ENCODE measurements at places on chromosomes 6 and 20.

- DNase-seq: no peak
Measured at GRCh38 chr6:163460307-163460782, 45.8 kb downstream of the QKI start.

- DNase-seq: no peak
Measured at GRCh38 chr6:128240024-128240428, 280.4 kb downstream of the PTPRK start.

- DNase-seq: no peak
Measured at GRCh38 chr6:85594197-85594930, 706 bp upstream of the SNX14 start.

DNA sequence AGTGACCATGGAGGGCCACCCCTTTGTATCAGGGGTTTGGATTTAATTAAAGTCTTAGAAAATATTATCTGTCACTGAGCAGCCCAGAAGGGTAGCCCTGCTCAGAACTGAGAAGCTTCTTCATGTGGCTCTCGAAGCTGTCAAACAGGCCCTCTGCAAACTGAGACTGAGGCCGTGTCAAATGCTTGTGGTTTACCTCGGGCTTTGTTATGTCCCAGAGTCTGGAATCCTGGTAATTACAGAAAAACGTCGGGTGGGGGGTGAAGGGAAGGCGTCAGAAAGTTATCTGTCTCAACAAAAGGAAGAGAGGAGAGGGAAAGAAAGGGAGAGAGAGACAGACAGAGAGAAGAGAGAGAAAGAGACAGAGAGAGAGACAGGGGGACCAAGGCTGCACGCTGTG, 200.8 kb downstream of the BMP7 start:
- no peak for DNase-seq

DNA sequence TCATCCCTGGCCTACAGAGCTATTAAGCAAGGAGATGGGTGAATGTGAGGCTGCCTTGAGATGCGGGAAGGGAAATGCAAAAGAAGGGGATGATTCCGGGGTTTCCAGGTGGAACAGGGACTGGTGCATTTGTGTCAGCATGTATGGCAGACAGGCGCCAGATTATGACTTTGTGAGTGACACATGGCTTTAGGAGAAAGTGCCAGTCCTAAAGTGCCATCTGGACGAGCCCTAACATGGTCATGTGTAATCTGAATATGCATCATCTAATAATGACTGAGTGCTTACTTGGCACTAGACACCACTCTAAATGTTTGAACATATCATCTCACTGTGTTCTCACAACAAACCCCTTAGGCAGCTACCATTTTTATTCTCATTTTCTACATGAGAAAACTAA, 195.0 kb upstream of the TSHZ2 start:
- DNase-seq: no peak

DNA sequence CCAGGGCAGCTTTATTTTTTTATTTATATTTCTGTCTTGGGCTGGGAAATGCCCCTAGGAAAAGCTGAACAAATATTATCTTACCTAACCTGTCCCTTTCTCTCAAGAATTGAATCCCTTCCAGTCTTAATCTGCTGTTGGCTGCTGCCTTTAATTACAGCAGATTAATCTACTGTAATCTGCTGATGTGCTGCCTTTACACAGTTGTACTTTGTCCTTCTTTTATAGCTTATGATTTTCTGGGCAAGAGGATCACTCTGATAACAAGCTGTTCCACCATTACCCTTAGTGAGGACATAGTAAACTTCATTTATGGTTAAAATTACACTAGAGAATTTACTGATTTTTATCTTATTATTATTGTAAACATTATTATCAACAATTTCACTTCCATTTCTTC, 234.5 kb upstream of the MAN1A1 start:
- DNase-seq: no peak

- DNase-seq: no peak
Measured at GRCh38 chr20:17971300-17972013, 2.6 kb downstream of the MGME1 start.

- no peak for DNase-seq
Measured at GRCh38 chr6:14109411-14109826, 8.2 kb upstream of the CD83 start.

DNA sequence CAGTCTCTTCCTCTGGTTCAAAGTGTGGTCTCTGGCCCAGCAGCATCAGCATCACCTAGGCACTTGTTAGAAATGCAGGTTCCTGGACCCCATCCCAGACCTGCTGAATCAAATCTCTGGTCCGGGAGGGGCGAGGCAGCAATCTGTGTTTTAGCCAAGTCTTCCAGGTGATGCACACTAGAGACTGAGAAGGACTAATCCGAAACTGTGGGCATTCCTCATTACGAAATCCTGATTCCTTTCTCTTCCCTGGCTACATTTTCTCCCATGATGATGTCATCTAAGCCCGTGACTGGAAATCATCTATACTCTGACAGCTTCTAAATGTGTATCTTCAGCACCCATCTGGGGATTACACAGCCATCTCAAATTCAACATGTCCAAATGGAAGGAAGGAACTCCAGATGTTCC, 39.7 kb upstream of the PRND start:
- DNase-seq: no peak

GRCh38 chr6:30568245-30568644, 3.0 kb upstream of the ABCF1 start:
- DNase-seq: no peak

DNA sequence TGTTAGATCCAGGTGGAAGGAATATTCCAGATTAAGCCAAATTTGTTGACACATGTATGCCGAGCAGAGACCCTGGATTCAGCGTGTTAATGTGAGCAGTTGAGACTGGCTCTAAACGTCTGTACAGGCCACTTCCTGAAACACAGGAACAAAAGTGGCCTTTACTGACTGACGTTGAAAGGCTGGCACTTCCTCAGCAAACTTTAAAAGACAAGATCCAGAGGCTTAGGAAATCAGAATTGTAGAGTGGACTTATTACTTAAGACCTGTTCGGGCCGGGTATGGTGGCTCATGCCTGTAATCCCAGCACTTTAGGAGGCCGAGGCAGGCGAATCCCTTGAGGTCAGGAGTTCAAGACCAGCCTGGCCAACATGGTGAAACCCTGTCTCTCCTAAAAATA, 125.7 kb upstream of the ARID1B start:
- no peak for DNase-seq

DNA sequence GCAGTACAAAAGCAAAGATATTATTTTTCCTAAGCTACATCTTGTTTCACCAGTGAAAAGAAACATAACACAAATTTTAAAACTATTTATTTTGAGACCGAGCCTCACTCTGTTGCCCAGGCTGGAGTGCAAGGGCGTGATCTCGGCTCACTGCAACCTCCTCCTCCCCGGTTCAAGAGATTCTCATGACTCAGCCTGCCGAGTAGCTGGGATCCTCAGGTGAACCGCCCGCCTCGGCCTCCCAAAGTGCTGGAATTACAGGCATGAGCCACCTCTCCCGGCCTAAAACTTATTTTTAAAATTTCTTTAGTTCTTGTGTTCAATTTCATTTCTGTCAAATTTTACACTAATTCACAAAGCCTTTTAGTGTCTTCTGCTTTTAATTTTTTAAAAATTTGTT, 5.9 kb downstream of the SRSF12 start:
- DNase-seq: no peak

- no peak for DNase-seq
Measured at GRCh38 chr20:44700306-44700705, 14.9 kb upstream of the CCN5 start.

DNA sequence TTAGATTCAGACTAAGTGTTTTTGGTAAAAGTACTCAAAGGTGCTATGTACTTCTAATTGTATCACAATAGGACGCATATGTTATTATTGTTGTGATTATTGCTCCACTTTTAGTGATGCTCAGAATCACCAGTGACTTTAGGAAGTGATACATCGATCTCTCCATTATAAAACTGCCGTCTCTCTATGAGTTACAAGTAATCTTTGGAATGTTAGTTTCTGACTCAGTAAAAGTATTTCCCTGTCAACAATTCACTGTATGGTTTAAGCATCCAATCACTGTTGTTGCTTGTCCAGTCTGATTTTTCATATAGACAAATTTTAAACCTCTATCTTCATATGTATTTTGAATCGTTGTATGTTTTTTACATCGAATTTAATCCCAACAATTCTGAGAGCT, 9.4 kb downstream of the DCBLD1 start:
- no peak for DNase-seq

- no peak for DNase-seq
Measured at GRCh38 chr6:69379518-69379917, 417.3 kb downstream of the LMBRD1 start.

GRCh38 chr6:4041480-4041879, 37.5 kb downstream of the FAM217A start:
- no peak for DNase-seq

- DNase-seq: no peak
Measured at GRCh38 chr20:32271620-32272019, 5.8 kb upstream of the KIF3B start.

DNA sequence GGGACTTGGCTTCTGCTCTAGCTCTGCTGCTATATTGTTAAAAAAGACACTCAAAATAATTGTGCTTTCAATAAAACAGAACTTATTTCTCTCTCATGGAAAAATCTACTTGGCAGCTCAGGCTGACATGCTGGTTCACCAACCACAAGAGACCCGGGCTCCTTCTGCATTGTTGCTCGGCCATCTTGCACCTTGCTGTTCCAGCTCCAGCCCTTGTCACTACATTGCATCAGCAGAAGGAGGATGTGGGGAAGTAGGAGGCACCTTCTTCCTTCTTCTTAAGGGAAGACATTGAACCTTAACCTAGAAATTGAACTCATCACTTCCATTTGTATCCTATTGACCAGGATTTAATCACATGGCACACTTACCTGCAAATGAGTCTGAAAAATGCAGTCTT, 6.6 kb upstream of the C20orf202 start:
- DNase-seq: no peak

Measured in stimulated activated CD8-positive, alpha-beta memory T cell treated with anti-CD3 and anti-CD28 coated beads, Interleukin-15, amount 100 ng/mL, for 4 hours (primary cell).